ENCODE measurements at places on chromosomes 5 and 9.

DNA sequence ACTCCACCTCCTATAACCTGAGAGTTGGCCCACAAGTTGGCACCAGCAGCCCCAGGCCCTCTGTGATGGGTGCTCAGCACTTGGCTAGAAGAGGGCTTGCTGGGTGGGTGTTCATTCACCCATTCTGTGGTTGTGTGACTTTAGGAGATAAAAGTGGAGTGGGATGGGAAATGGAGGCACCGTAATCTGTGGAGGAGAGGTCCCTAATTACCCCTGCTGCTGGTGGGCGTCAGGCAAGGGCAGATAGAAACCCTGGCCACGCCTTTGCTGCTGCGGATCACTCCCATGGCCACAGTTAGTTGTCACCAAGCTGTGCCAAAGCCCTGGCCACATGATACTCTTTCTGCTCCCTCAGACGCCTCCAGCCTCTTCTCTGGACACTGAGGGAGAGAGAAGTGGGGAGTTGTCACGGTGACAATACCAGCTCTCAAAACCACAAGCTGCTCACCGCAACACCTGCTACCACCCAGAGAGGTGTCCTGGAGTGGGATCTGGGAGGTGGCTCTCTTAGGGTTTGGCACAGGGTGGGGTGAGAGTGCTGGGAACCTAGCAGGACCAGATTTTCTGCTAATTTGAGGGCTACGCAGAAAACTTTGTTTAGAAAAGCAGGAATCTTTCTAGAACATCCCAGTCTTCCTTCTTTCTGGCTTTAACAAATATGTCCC is 12.0 kb upstream of the NEUROG1 start:
- H3K36me3 ChIP-seq: no peaks in the 10 kb centered on the region
- peaks cover 16% of the 10 kb centered on the region for H3K4me1 ChIP-seq
- H3K27me3 ChIP-seq: peaks cover 80% of the 10 kb centered on the region
- H3K27ac ChIP-seq: no peak overlapping the region
- no peak for DNase-seq

DNA sequence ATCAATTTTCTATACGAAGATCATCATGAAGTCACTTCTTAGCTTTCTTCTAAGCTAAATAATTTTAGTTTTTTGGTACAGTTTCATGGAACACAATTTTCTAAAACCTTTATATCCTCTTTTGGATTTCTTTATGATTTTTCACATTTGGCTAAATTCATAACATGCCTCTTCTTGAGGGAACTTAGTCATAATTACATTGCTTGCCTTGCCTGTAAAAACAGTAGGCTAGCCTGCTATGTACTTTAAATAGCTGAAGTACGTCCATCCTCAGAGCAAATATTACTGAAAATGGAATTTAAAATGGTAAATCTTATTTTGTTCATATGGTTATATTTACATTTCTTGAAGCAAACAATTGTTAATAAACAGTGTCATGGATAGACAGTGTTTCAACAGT is 225.0 kb downstream of the VPS13A start:
- no peak for DNase-seq
- H3K36me3 ChIP-seq: peaks cover 16% of the 10 kb centered on the region
- H3K27me3 ChIP-seq: no peaks in the 10 kb centered on the region
- H3K4me3 ChIP-seq: no peak overlapping the region

DNA sequence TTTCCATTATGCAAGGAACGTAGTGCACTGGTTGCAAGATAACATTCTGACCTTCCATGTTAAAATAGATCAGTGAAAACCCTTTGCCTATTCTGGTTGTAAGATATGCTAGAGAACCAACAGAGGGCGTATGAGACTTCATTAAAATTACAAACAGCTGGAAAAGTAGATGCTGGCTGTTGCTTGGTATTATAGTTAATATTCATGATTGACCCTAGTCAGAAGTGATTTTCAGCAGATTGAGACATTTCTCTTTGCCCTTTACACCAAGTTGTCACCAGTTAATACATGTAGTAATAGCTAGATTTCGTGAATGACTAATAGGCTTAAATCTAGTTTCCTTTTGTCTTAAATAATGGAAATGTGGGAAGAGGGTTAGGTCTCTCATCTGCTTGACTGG is 13.8 kb upstream of the FGF18 start:
- H3K4me3 ChIP-seq: no peak overlapping the region
- H3K27me3 ChIP-seq: no peaks in the 10 kb centered on the region
- DNase-seq: no peak
- peaks cover 14% of the 10 kb centered on the region for H3K4me1 ChIP-seq
- H3K27ac ChIP-seq: no peak overlapping the region

- H3K4me1 ChIP-seq: no peaks in the 10 kb centered on the region
- DNase-seq: no peak
Observed at GRCh38 chr9:127204771-127205470, 59.7 kb upstream of the GARNL3 start.

DNA sequence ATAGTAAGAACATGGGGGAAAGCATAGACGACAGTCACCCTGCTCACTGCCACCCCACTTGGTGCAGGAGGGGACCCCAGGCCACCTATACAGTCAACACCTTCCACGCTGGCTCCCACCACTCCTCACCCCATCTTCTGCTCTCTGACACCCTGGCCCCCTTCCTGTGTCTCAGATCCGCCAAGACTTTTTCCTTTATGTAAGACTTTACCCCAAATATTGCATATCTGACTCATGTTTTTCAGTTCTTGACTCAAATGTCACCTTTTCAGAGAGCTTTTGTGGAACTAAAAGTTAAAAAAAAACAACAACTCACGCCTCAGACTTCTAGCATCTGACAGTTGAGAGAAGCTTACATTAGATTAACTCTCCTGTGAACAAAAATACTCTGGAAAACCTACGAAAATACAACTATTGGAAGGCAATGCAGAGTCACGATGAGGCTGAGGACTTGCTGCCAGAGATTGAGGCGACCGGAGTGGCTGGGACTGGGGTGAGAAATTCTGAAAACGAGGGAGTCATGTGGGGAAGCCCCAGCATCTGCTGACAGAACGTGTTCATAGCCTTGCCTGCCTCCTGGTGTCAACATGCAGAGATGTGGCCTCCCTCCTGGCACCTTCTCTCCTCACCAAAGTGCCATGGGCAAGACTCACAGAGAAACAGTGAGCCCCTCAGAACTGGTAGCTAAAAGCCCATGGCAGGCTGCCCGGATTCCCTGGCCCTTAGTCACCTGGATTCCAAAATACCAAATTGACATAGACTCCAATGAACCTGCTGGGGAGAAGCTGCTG is 22.4 kb upstream of the FCN2 start:
- no peaks in the 10 kb centered on the region for H3K4me1 ChIP-seq
- no peak for DNase-seq
- H3K4me3 ChIP-seq: no peak overlapping the region
- H3K36me3 ChIP-seq: no peaks in the 10 kb centered on the region

Measured in lower lobe of right lung (tissue), 2 donors.